Forelimb muscle (tissue), 1 donor: ENCODE measurements at places on chromosomes 6 and 20. TPM values are rescaled to one million over a fixed set of nuclear protein-coding genes. Genes with fewer than 3 reads are reported as not detected.

UST gene
- 5.8 TPM for polyA plus RNA-seq

OR5V1 gene
- polyA plus RNA-seq, result not detected

SIM1 gene
- polyA plus RNA-seq, result 3.9 TPM

HNF4A gene
- polyA plus RNA-seq, result not detected

CCN6 gene
- 0.15 TPM for polyA plus RNA-seq

PRR18 gene
- polyA plus RNA-seq, result 1.1 TPM

MYLIP gene
- 41.5 TPM for polyA plus RNA-seq

- no peak for DNase-seq
These were observed 203.3 kb downstream of the EYA2 start for GRCh38 chr20:47097691-47098622.

GRCh38 chr20:11935212-11936154 is 17.8 kb downstream of the BTBD3 start:
- no peak for DNase-seq

GRCh38 chr6:3535776-3536435 is 79.1 kb upstream of the SLC22A23 start:
- no peak for DNase-seq

DNA sequence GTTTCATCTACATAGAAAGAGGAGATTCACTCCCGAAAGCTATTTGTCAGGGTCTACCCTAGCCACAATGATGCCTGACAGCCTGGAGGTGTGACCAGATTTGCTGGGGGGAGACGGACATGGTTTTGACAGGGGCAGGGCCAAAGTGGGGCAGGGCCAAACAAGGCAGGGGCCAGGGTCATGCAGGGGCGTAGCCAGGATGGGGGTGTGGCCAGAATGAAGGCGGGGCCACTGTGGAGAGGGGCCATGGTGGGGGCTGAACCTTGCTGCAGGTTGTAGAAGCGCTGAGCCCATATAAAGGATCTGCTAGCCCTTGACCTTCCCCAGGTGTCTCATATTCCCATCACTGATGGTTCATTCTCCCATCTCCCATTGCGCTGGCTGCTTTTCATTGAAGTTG is 184.1 kb upstream of the SULF2 start:
- DNase-seq, result no peak

GRCh38 chr6:170036916-170037315 is 254.0 kb downstream of the DLL1 start:
- no peak for DNase-seq

DNA sequence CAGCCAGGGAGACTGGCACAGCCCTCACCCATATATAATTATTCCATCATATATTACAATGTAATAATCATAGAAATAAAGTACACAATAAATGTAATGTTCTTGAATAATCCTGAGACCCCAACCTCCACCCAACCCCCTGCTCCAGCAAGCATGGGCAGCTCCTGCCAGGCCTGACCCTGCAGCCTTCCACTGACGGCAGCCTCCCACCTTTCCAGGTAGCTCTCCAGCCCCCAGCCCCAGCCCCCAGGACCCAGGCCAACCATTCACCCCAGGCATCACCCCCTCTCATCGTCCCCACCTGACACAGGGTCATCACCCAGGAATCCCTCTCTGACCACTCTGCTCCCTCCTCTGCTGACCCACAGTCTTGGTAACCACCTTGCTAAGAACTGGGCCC is 14.6 kb downstream of the TFEB start:
- no peak for DNase-seq

DNA sequence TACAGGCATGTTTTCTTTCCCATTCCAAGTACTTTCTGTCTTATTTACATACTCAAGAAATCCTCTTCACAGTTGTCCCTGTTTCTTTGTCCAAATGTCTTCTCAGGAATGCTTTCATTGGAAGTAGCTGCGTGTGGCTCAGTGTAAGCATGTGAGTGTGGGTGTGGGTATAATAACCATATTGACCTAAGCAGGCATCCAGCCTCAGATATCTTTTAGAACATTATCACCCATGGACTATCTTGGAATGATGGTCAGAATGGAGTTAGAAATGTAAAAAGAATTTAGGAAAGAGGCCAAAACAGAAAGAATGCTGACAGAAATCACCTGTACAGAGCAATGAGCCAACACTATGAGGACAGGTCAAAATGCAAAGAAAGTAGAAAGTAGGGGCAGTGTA is 16.4 kb downstream of the VNN2 start:
- no peak for DNase-seq

- peak; percentile 43 for DNase-seq
These were observed 92.6 kb downstream of the RNGTT start for GRCh38 chr6:88870717-88871330.

- DNase-seq, result no peak
These were observed 52.9 kb upstream of the TRAF3IP2 start for GRCh38 chr6:111658462-111659154.

GRCh38 chr20:45835329-45835765 is 1.7 kb downstream of the SNX21 start:
- DNase-seq, result no peak

DNA sequence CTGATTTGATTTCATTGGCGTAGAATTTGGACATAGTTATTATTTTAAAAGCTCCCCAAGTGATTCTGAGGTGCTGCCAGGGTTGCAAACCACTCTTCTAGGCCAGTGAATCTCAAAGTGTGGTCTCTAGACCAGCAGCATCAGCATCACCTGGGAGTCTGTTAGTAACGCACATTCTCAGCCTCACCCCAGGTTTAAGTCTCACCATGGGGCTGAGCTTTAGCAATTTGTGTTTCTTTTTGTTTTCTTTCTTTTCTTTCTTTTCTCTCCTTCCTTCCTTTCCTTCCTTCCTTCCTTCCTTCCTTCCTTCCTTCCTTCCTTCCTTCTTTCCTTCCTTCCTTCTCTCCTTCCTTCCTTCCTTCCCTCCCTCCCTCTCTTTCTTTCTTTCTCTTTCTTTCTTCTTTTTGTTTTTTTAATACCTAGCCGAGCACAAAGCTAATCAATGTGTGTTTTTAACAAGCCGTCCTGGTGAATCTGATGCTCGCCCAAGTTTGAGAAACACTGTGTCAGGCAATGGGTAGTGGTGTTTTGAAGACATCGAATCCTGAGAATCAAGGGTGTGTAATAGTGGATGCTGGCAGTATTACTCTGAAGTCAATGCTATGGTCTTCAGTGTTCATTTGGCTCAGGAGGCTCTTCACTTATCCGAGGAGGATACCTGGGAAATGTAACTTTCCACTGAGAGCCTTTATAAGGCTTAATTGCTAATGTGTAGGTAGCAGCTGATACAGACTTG is 104.9 kb downstream of the SLX4IP start:
- no peak for DNase-seq

DNA sequence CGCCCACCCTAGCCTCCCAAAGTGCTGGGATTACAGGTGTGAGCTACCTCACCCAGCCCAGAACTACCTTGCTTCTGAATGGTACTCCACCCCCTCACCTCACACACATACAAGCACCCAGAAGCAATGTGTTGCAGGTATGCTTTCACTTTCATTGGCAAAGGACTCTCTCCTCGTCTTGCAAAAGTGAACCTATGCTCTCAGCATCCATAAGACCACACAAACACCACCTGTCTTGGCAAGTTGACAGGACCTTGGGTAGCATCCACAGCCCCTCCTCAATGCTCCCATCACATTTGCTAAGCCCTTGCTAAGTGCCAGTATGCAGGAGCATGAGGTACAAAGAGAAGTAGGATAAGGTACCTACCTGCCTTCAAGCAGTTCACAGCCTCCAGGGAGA is 3.7 kb downstream of the KIF13A start:
- no peak for DNase-seq

DNA sequence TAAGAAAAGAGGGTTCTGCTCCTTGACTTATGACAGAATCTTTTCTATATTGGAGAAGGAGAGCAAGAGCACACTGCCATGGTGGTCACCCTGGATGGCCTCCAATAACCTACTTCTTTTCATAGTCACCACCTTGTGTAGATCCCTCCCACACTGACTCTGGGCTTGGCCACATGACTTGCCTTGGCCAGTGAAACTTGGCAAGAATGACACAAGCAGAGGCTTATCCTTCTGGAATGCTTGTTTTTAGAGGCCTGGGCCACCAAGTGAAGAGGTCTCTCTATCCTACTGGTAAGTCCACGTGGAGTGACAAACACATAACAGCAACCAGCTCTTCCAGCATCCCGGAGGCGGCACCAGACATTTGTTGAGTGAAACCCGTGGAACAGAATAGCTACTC is 349.4 kb upstream of the JARID2 start:
- DNase-seq, result no peak

DNA sequence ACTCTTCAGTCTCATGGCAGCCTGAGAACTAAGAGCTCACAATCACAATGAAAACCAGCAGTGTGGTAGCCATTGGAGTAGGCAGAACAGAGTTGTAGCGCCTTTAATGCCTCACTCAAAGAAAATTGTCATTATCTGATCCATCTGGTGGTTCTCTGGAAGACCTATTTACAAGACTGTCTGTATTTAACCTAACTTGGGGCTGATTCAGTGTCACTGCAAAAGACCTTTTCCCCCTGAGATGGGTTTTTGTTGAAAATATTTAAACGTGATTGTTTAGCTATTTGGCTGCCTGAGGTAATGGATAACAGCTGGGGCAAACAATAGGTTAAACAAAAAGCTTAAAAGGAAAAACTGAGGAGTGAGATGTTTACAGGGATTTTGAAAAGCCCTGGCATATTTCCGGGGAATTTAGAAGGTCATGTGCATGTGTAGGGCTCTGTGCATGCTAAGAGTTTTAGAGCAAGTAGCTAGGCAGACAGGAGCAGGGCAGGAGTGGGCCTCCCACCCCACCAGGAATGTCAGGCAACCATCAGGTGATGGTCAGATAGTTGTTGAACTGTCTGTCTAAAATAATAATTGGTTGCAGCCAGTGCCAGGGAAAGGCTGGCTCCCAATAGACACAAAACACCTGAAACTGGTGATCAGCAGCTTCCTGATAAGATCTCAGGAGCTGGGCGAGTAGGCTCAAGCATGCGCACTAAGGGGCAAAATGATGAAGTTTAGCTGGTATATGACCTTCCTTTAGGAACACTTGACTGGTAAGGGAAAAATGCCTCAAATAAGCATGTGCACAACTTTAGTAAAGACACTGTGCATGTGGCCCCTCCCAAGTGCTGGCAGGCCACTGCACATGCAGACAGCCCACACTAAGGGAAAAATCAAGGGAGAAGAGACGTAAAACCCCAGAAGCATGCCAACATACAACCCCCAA is 70.8 kb upstream of the AKIRIN2 start:
- no peak for DNase-seq

GRCh38 chr6:116101790-116102189 is 1.1 kb downstream of the NT5DC1 start:
- DNase-seq, result no peak

GRCh38 chr20:63092660-63093215 is 86.0 kb upstream of the BHLHE23 start:
- no peak for DNase-seq

DNA sequence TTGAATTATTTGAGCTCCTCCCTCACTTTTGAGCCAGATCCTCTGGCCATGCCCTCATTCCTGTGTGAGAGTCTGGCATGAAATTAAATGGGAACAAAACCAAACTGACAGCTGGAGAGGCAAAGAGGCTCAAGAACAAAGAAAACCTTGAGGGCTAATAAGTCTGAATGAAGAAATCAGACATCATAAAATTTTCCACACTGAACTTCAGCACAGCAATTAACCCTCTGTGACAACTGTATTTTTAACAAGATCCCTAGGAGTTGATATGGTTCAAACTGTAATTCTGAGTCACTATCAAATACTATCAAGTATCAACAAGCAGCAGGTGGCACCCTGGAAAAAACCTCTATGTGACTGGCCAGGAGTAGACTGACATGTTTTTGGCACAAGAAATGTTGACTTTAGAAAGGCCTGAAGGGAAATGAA is 109.4 kb upstream of the EMILIN3 start:
- DNase-seq, result no peak

- no peak for DNase-seq
These were observed 36.8 kb downstream of the YTHDF1 start for GRCh38 chr20:63178889-63179686.

DNA sequence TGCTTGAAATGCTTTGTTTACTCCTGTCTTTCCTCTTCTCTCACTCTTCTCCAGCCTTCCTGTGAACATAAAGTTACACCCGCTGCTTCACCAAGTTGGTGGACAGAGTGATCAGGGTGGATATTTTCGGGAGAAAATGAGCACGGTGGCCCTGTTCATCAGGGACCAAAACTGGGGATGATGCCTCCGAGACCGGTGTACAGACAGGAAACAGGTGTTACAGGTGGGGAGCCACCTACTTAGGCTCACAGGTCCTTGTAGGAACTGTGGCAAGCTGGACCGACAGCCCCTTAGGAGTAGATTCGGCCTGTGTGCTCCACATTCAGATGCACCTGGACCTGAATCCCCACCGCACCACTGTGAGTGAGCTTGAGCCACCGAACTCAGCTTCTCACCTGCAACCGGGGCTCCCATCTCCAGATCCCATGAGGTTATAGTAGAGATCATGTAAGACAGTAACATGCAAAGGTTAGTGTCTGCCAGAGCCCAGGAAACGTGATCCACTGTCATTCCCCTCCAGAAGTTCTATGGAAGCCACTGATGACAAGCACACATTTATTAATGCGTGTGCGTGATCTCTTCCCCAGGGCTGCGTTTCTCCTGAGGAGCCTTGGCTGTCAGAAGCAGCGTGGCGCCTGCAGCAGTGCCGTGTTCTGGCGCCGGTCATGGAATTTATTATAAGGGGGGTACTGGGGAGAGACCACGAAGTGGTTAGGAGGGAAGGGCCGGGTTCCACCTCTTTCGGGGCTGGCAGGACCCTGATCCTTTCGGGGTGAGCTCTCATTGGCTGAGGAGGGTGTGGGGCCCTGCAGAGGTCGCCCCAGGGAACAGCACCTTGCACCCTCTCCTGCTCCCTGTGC is 94.2 kb downstream of the ERMARD start:
- DNase-seq, result no peak

DNA sequence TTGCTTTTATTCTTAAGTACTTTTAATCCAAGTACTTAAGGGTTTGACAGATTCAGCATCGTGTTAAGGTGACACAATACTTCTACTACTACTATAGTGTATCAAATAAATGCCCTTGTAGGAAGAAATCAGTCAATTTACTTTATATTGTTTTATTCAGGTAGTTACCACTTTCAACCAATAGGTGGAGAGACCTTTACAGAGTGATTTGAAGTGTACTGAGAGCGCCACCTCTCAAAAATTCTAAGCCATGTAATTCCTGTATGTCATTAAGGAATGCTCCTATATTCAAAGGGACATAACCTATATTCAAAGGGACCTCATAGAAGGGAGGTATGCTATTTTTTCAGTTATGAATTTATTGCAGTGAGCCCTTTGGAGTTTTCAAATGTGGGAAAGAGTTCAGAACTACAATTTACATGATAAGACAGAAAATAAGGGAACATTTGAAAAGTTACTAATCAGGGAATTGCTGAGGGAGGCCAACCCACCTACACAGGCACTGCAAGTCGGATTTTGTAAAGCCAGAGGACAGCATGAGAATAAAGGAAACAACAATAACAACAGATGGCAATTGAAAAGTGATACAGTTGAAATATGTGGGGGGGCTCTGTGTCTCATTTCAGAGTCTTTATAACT is 955.6 kb downstream of the TBC1D32 start:
- DNase-seq, result no peak

DNA sequence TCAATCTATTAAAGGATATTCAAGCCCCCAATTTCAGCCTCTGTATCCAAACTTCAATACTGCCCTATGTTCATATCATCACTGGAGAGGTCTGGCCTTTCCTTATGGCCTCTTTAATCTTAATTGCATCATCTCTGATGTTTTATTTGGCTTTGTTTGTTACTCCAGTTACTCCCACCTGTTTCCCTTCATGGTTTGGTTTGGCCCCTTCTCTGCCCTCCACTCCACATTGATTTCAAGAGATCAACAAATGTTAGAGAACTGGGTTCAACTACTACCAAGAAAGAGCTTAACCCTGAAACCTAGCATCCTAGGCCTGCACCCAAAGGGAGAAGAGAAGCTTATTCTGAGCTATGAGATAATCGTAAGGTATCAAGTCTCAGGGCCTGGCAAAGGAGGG is 221.6 kb downstream of the LAMA2 start:
- DNase-seq, result no peak
